ENCODE measurements at places on chromosomes 7 and 10.

DNA sequence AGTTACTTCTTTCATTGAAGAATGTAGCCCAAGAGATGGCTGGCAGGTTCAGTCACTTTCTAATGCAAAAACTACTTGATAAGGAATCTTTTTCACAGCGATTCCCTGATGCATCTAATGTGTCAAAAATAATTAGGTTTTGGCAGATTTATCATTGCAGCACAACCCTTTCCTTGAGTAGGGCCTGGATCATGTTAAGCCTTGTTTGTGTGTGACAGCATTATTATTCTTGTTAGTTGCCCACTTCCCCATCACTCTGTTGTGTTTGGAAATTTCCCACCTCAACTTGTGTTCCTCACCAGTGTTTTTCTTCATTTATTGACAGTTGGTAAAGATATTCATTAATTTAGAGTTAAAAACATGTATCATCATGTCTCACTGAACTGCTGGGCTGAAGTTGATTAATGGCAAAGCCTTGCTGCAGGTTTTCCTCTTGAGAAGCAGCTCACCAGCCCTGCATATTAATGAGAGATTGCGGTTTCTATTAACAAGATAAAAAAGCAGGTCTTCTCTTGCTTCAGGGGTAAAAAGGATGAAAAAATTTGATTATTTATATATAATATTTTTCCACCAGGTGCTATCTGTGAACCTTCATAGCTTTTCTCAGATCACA lies 233.3 kb upstream of the MDFIC start:
- no peak for DNase-seq

- no peak for DNase-seq
Measured at GRCh38 chr10:103547391-103547946, 54.0 kb downstream of the NEURL1 start.

DNA sequence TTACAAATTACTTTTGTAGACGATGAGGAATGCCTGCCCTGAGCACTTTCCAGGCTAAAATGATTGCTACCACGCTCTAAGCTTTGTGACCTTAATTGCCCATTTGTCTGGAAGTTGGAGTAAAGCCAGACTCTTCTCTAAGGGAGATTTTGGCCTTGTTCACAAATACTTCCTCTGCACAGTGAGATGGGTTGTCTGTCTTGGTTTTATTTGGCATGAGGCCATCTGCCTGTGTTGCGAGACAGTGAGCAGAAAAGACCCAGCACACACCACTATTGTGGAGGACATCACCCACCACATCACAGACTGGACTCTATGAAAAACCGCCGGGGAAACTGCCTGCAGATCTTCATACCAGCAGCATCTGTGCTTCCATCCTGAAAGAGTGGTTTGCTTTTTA lies 138.4 kb downstream of the BICC1 start:
- DNase-seq: no peak

DNA sequence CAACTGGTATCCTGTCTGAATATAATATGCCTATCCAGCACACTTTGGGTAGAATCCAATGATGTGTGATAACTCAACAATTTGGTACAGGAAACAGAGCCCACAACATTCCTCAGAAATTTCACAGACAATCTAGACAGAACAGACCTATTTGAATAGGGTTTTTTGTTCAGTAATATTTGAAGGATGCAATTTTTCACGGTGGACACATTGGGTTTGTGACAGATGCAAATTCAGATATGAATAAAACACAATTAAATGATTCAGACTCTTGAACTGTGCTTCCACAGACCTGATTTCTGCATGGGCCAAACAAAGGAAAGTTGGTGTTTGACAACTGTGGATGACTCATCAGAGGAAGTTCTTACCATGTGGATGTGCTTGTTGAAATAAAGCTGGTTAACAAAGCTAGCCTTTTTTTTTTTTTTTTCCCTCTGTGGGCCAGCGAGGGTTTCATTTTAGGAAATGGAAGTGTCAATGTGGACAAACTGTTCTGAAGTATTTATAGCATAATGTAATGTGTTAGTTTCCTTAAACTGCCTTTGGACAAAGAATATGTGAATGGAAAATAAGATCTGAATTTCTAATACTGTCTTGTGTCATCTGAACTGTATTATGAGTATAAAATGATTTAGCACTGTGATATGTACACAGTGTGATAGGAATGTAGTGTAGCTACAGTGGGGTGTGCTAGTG lies 43.2 kb upstream of the FAM133B start:
- DNase-seq: no peak

GRCh38 chr7:155733582-155734444 lies 78.5 kb downstream of the SHH start:
- DNase-seq: no peak

DNA sequence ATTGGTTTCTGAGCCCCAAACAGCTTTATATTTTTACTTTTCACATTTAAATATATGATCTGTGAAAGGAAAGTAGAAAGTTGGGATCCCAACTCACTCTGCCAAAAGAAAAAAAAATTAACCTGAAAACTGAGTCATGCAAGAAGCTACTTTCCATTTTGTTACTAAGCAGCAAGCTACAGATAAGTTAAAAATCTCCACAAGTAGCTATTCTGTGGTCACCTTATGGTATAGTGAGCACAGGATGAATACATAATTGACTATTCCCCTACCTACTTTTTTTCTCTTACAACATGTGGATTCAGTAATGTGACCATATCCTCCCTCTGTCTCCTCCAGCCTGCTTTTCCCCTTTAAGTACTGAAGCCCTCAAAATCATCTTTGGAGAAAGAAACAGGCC lies 30.3 kb upstream of the CREB3L2 start:
- no peak for DNase-seq

DNA sequence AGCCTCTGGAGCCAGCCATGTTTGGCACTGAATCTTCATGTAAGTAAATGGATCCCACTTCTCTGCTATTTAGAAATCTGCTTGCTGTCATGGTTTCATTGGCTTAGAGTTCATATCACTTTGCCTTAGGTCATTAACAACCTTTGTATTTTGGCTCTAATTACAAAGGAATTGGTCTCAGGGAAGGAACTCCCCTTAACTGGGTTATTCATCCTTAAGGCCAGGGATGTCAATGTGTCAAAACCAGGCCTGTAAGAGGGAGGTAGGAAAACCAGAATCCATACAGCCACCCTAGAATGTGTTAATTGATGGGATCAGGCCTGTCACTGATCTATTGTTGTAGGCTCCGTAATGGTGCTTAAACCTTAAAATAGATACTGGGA lies 67.3 kb downstream of the ST7 start:
- DNase-seq: no peak

GRCh38 chr10:1685699-1686490 lies 51.4 kb downstream of the ADARB2 start:
- DNase-seq: no peak

- no peak for DNase-seq
Measured at GRCh38 chr7:18855796-18856195, 261.6 kb downstream of the TWIST1 start.

DNA sequence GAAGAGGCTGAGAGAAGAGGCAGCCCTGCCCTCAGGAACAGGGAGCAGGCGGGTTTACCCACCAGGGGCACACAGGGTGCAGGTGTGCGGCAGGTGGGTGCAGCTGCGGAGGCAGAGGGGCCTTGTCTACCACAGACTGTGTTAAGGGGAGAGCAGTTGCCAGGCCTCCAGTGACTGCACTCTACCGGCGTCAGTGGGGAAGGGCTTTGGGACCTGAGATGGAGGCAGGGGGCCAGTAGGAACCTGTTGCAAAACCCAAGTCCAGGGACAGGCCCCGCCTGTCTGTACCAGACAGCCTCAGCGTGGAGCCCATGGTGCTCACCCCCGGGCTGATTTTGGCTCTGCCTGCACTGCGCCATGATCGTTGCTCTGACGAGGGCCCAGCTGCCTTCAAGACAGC lies 507.6 kb upstream of the FOXK1 start:
- DNase-seq: no peak

DNA sequence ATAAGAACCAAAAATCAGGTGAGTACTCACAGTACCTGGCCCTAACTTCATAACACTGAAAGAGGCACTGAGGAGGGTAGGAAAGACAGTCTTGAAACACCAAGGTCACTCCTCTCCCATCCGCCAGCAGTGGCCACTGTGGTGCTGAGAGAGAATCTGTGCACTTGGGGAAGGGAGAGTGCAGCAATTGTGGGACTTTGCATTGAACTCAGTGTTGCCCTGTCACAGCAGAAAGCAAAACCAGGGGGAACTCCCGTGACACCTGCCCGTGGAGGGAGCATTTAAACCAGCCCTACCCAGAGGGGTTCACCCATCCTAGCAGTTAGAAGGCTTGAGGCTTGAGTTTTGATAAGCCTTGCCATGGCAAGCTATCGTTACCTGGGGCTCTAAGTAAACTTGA lies 35.2 kb upstream of the MAP3K8 start:
- no peak for DNase-seq

GRCh38 chr10:20006169-20006870 lies 190.1 kb downstream of the PLXDC2 start:
- DNase-seq: no peak

DNA sequence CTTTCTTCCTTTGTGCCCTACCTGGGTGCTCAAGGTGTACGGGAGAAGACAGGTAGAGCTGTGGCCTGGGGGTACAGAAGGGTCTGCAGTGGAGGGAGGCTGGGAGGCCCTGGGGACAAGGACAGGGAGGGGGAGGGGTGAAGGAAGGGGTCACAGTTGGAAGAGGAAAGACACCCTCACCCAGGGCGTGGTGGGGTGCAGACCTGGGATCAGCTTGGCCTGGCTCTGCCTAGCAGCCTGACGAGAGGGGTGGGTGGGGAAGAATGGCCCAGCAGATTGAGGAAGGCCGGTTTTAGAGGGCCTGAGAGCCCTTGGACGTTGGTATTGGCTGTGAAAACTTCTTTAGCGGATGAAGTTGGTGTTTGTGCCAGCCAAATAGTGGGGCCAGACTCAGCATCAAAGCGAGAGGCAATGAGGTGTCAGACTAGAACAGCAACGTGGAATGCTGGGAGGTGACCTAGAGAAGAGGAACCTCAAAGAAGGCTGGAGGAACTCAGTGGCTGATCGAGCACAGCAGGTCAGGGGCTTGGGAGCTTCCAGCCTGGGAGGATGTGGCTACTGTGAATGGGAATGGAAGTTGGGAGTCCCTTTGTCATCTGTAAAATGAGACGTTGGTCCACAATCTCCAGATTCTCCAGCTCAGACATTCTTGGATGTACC lies 18.1 kb upstream of the TRIM8 start:
- no peak for DNase-seq

GRCh38 chr10:3213208-3213607 lies 40.6 kb upstream of the PITRM1 start:
- DNase-seq: no peak

GRCh38 chr7:45670227-45670626 lies 96.1 kb downstream of the ADCY1 start:
- DNase-seq: no peak

- no peak for DNase-seq
Measured at GRCh38 chr10:88651101-88651551, 13.1 kb upstream of the LIPF start.

- no peak for DNase-seq
Measured at GRCh38 chr10:125035588-125036295, 93.8 kb downstream of the ZRANB1 start.

DNA sequence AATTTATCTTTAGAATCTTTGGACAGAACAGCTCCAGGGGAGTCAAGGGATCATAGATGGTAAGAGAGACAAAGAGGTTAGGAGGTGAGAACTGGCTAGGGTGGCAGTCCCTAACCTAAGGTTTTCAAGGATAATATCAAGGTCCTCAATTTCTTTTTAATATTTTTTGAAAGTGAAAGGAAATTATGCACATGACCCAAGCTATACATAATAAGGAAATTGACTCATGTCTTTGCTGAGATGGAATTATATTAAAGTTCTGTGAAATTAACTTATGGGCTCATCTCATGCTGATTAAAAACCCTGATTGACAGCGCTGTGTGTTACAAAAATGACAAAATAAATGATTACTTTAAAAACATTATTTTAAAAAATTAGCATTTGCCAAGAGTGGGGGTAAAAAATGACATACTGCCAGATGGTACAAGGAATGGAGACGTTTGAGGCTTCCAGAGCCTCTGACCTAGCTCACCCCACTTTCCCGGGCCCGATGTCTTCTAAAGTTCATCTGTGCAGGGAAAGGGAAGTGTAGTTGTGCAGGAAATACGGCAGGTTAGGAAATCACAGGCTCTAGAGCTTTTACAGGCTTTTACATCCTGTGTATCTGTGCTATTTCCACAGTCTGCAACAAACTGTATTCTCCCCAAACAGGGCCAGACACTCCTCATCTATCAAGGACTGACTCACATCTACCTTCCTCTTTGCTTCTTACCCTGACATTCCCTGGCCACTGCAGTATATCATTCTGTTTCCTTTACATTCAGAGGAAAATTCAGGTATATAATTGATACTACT lies 185.6 kb upstream of the PRSS58 start:
- DNase-seq: no peak

DNA sequence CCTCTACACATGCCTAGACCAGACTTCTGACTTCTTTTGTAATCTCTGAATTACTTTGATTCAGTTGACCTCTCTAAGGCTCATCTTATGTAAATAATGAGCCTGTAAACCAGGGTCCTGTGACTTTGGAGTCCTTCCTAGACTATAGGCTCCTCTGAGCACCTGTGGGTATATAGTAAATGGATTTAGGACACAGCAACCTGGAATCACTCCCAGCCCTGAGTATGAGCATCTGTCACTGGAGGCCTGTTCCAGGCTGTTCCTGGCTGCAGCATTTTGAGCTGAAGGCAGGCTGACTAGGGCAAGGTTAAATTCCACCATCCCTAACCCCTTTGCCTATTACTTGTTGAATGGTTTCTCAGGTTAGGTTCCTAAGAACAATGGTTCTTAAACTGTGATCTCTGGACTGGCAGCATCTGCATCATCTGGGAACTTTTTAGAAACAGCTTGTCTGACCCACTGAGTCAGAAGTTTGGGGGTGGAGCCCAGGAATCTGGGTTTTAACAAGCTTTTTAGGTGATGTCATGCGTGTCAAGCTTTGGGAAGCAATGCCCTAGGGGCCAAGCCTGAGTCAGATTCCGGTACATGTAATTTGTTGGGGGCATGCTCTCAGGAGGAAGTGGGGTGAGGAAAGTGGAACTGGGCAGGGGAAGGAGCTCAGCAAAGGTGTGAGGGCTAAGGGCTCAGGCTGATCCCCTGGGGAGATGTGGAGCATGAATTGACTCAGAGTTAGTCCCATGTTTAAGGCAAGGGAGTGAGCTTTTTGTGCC lies 28.2 kb downstream of the MINDY4 start:
- DNase-seq: no peak

GRCh38 chr10:127203067-127203466 lies 6.7 kb upstream of the INSYN2A start:
- DNase-seq: no peak

DNA sequence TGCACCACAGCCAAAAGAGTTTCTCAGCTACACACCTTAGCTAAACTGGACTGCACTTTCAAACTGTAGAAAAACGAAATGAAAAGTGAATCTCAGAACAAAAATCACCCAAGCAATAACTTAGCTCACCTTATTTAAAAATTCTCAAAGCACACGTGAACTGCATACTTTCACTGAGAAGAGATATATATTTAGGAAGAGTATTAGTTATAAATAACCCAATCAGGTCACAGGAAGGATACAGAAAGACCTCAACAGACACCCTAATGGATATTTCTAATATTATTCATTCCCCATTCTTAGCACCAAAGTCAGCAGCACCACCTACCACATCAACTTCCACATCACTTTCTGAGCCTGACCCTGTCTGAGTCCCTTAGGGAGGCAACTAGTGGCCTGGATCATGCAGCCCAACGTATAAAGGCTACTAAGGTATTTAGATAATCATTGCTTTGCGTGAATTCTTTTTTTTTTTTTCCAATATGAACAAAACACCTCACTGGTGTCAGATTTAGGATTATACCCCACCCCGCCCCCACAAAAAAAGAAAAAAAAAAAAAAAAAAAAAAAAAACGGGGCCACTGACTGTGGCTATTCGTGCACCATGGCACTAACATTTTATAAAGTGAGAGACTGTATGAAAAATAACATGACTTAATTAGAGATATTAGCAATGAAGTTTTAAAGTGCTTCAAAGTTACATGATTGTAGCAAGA lies 2.6 kb downstream of the ABI1 start:
- no peak for DNase-seq

All from stimulated activated CD8-positive, alpha-beta memory T cell treated with anti-CD3 and anti-CD28 coated beads, Interleukin-7, amount 100 ng/mL, for 48 hours (primary cell).